Stimulated activated CD8-positive, alpha-beta memory T cell treated with anti-CD3 and anti-CD28 coated beads, Interleukin-4, amount 100 ng/mL, for 1 hour (primary cell): ENCODE measurements at places on chromosomes 11 and 22.

DNA sequence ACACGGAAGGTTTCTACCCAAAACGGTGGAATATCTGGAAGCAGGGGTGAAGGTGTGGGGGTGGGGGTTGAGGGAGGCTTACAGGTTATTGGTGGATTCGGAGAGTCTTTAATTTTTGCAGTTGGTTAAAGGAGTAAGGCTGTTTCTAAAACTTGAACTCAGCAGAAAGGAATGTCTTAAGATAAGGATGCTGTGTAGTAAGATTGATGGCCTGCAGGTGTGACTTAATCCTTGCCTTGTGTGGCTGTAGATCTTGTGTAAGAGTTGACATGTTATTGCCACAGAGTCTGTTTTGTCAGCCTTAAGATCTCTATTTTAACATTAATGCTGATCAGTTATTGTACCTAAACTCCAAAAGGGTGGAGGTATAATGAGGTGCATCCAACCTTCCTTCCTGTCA is 16.4 kb upstream of the OR6M1 start:
- DNase-seq, result no peak

DNA sequence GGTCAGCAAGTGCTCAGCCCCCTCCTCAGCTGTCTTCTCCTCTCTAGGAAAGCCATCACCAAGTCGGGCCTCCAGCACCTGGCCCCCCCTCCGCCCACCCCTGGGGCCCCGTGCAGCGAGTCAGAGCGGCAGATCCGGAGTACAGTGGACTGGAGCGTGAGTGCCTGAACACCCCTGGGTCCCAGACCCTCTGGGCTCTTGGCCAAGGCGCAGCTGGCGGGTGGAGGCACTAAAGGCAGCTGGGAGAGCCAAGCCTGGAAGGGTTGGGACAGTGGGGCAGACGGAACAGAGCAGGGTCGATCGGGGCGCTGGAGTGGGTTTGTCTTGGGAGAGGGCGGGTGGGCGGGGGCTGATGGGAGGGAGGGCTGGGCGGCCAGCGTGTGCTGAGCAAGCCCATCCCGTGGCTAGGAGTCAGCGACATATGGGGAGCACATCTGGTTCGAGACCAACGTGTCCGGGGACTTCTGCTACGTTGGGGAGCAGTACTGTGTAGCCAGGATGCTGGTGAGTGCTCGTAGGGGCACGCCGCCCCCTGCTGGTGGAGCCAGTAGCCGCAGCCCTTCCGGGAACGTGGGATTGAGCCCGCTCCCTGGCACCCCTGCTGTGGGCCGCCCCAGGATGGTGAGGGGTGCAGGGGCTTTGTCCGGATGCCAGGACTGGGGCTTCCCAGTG is 14.1 kb upstream of the MDK start:
- DNase-seq, result no peak

- no peak for DNase-seq
Measured at GRCh38 chr11:16902781-16903378, 111.3 kb downstream of the PLEKHA7 start.

DNA sequence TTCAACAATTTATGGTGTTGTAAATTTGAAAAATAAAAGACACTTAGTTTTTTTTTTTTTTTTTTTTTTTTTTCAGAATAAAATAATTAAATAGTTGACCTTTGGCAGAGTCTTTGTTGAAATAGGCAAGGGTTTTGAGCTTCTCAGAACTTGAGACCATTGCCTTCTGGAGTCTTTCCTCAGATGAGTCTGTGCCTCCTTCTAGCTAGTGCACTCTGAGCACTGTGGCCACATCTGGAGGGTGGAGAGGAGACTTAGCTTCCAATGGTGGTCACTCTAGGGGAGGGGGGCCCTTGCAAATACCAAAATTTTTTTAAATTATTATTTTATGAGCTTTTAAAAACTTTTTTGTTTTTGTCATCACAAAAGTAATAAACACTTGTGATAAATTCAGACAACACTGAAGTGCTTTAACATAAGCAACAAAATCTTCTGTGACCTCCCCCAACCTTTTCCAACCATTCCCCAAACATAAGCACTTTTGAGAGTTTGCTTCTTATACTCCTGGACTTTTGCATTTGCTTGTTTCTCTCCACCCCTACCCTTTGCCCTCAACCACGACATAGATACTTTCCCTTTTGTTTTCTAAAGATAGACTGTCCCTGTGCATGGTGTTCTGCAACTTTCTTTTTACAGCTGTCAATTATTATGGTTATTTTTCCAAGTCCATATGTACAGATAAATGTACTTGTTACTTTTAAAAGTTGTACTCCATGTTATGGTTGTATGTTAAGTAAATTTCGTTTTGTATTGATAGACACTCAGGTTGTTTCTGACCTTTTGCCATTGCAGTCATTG is 41.1 kb downstream of the BMAL1 start:
- no peak for DNase-seq

GRCh38 chr22:25896098-25896497 is 154.1 kb downstream of the MYO18B start:
- no peak for DNase-seq

DNA sequence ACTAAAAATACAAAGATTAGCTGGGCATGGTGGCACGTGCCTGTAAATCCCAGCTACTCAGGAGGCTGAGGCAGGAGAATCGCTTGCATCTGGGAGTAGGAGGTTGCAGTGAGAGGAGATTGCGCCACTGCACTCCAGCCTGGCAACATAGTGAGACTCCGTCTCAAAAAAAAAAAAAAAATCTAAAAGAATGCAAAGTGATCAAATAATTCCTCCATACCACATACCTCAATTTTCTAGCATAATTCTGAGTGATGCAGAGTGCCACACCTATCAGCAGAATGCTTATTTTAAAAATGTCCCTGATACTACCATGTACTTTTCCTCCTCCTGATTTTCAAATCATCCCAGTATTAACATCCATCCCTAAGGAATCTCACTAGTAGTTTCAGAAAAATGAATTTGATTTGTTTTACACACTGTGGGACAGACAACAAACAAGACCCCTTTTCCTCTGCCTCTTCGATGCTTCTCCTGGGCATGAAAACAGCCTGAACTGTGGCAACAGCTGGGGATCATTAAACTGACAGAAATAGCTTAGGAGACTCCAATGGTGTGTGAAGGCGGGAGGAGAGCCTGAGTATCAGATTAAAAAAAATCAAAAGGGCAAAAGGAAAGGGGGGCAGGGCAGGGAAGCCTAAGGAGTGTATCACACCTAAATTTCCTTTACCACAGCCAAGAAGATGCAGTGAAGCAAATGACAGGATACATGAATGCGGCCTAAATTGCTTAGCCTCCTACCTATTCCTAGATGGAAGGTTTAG is 114.7 kb downstream of the SGSM3 start:
- DNase-seq, result no peak

- DNase-seq, result no peak
Measured at GRCh38 chr11:75265851-75266531, 25.4 kb downstream of the TPBGL start.

DNA sequence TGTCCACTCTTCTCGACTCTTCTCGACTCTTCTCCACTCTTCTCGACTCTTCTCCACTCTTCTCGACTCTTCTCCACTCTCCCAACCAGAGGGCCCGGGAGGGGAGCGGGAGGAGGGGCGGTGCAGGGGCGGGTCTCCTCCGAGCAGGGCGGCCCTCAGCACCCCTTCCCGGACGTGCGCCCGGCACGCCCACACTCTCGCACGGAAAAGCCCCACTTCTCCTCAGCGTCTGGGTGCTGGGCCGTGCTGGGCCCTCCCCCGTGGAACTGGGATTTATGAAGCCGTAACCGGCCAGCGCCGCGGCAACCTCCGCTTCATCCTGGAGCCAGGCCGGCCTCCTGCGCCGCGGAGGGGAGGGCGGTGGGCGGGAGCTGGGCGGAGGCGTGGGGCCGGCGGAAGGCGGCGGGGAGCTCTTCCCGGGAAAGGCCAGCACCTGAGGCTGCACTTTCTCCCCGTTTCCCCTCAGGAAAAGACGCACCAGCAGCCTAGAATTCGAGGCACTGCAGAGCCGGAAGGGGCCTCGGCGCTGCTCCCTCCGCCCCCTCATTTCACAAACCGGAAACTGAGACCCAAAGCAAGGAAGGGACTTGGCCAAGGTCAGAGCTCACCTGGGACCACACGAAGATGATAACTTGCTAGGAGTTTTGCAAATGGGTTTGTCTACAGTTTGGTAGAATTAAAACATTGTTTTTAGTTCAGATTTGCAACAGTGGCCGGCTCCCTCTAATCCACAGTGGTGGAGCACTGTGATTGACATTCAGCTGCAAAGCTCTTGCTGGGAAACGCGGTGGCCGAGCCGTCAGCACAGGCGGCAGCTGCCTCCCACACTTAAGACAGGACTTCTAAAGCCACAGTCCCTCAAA is 31.6 kb upstream of the JAM3 start:
- no peak for DNase-seq

- DNase-seq, result no peak
Measured at GRCh38 chr22:44089717-44090570, 65.8 kb downstream of the PARVB start.

DNA sequence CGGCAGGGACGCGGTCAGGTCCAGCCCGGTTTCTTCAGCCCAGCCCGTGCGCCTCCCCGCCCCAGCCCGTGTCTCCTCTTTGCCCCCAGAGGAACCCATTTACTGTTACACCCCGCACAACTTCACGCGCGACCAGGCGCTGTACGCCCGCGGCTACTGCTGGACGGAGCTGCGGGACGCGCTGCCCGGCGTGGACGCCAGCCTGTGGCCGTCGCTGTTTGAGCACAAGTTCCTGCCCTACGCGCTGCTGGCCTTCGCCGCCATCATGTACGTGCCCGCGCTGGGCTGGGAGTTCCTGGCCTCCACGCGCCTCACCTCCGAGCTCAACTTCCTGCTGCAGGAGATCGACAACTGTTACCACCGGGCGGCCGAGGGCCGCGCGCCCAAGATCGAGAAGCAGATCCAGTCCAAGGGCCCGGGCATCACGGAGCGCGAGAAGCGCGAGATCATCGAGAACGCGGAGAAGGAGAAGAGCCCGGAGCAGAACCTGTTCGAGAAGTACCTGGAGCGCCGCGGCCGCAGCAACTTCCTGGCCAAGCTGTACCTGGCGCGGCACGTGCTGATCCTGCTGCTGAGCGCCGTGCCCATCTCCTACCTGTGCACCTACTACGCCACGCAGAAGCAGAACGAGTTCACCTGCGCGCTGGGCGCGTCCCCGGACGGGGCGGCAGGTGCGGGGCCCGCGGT is 6.5 kb downstream of the PANX2 start:
- no peak for DNase-seq

DNA sequence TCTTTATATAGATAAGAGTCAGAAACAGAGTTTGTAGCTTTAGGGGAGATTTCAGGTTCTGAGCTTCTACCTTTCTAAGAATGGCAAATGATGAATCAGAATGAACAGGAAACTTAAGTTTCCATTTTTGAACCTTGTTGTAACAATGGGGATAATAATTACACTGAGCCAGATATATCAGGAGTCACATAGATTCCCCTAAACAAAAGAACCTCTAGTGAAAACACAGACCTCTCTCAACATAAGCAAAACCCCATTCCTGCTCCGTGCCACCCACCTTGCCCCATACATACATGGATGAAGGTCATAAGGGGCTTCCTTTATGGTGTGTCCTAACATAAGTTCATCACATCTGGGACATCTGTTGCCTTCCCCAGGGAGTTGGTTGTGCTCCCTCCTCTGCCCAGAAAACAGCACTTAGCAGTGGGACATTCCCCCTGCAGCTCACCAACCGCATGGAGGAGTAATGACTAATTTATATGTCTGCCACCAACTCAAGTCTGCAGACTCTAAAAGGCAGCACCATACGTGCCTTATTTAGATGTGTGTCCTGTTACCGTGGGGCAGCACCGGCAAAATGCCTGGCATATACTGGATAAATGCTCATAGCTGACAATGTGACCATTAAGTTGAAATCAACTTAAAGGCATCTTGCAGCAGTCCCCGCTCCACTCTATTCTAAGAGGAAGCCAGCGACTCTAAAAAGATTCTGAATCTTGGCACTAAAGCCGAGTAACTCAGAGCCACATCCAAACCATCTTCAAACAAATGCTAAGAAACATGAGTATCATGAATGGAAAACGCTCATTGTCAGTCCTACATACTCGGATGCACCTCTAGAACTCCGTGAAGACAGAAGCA is 8.0 kb downstream of the JAML start:
- no peak for DNase-seq

DNA sequence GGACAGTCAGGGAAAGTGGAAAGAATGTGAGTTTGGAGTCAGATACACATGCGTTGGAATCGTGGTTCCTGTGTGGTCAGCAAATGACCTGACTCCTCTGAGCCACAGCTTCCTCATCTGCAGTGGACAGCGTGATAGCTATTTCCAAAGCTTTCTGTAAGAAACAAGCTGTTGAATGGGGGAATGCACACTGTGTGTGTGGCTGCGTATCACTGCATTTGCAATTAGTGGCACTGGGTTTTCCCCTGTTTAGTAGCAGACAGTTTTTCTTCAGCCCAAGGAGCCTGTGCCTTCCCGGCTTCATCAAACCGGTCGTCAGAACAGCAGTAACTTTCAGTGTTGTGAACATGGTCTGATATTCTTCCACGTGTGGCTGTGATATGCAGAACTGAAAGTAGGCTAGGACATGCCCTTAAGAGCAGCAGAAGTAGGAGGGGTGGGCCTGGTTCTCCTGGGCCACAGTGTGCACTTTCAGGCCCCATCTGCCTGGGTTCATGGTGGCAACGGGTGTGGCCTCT is 121.5 kb downstream of the RRAS2 start:
- no peak for DNase-seq

DNA sequence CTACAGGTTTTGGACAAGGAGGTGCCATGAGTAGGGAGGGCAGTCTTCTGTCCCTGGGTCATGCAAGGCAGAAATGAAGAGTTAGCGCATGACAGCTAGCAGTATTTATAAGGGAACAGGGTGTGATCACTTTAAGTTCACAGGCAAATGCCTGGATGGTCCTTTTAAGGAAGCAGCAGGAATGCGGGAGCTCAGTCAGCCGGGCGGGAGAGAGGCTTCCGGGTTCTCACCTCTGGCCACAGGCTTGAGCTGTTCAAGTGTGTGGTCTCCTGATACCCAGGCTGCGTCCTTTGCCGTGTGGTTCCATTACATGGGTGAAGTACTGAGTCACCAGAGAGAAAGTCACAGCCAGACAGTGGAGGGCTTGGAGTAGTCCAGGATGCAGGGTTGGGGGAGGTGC is 105.4 kb downstream of the BCR start:
- DNase-seq, result no peak

DNA sequence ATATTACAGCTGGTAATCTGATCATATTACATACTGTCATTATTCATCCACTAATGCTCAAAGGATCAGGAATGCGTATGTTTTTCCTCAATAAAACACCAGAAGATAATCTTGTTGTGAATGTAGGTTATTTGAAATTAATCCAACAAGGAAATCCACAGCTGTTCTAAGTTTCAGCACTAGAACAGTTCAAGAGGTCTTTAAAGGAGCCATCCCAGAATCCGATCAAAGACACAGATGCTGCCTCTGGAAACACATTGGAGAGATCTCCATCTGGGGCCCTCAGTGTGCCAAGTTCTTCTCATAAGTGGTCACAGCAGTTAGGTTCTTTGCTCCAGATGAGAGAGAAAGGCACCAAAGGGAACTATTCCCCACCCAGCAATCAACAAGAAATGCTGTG is 1955.1 kb upstream of the RAG2 start:
- no peak for DNase-seq

GRCh38 chr11:2760196-2760871 is 60.5 kb upstream of the KCNQ1OT1 start:
- no peak for DNase-seq
